Cardiac atrium fibroblast (primary cell): ENCODE measurements at places on chromosomes 3 and 15. TPM values are rescaled to one million over a fixed set of nuclear protein-coding genes. Genes with fewer than 3 reads are reported as not detected.

Gene SRGAP3
- 0.36 and 3.6 TPM in 2 replicates for total RNA-seq

Gene BFSP2
- total RNA-seq, result not detected in 2 replicates

Gene IL17RD
- 1.3 and 3.6 TPM in 2 replicates for total RNA-seq

Gene THRB
- total RNA-seq, result 1.6 TPM in 2 replicates

Gene IL20RB
- 0.97 and 1.4 TPM in 2 replicates for total RNA-seq

Gene IL12A
- 0.16 and 2.9 TPM in 2 replicates for total RNA-seq

Gene PODXL2
- 3.1 and 8.3 TPM in 2 replicates for total RNA-seq

Gene GOLGA6A
- total RNA-seq, result not detected in 2 replicates

Gene AGTR1
- 2.9 and 3.1 TPM in 2 replicates for total RNA-seq

Gene KBTBD13
- not detected in 2 replicates for total RNA-seq

Gene IQCF5
- not detected in 2 replicates for total RNA-seq

Gene TEX55
- not detected in 2 replicates for total RNA-seq

Gene C3orf49
- not detected in 2 replicates for total RNA-seq

Gene CPNE4
- total RNA-seq, result not detected in 2 replicates

Gene TM4SF18
- 0.36 and 2.4 TPM in 2 replicates for total RNA-seq

Gene UNC45A
- total RNA-seq, result 27.8 and 45.8 TPM in 2 replicates

Gene PML
- 41.0 and 58.3 TPM in 2 replicates for total RNA-seq

Gene DNAJB11
- total RNA-seq, result 59.5 and 63.9 TPM in 2 replicates

Gene CHRD
- total RNA-seq, result 0.18 and 0.32 TPM in 2 replicates

Gene TRIM71
- total RNA-seq, result not detected in 2 replicates

Gene STXBP5L
- 0.16 TPM in 1 of 2 replicates, not detected in the other for total RNA-seq

Gene CDCP1
- total RNA-seq, result 1.8 and 7.8 TPM in 2 replicates

Gene CAMKV
- not detected in 2 replicates for total RNA-seq

Gene GOLGA8H
- total RNA-seq, result not detected in 2 replicates

Gene LMAN1L
- 0.36 TPM in 1 of 2 replicates, not detected in the other for total RNA-seq

Gene STAB1
- total RNA-seq, result 2.0 and 7.1 TPM in 2 replicates

Gene SPESP1
- total RNA-seq, result 5.6 and 14.3 TPM in 2 replicates

Gene SERF2
- total RNA-seq, result 1,432 and 2,009 TPM in 2 replicates

Gene CHP1
- total RNA-seq, result 116 and 173 TPM in 2 replicates

Gene ASB14
- not detected in 2 replicates for total RNA-seq

Gene MINAR1
- total RNA-seq, result 0.36 and 0.49 TPM in 2 replicates

Gene CFAP100
- total RNA-seq, result not detected in 2 replicates
